Breast epithelium (tissue), 4 donors: ENCODE measurements at places on chromosomes 5 and 9. TPM values are rescaled to one million over a fixed set of nuclear protein-coding genes. Genes with fewer than 3 reads are reported as not detected.
A peak's percentile ranks its signal among the peaks of the same experiment; 100 is the strongest.

GRCh38 chr5:69209602-69210001 is 20.2 kb downstream of the CENPH start:
- DNase-seq = no peak
- no peaks in the 10 kb centered on the region for H3K4me1 ChIP-seq
- H3K4me3 ChIP-seq = no peak overlapping the region
- H3K27ac ChIP-seq = no peak overlapping the region

KCNIP1 gene
- total RNA-seq = 1.6 TPM

DNA sequence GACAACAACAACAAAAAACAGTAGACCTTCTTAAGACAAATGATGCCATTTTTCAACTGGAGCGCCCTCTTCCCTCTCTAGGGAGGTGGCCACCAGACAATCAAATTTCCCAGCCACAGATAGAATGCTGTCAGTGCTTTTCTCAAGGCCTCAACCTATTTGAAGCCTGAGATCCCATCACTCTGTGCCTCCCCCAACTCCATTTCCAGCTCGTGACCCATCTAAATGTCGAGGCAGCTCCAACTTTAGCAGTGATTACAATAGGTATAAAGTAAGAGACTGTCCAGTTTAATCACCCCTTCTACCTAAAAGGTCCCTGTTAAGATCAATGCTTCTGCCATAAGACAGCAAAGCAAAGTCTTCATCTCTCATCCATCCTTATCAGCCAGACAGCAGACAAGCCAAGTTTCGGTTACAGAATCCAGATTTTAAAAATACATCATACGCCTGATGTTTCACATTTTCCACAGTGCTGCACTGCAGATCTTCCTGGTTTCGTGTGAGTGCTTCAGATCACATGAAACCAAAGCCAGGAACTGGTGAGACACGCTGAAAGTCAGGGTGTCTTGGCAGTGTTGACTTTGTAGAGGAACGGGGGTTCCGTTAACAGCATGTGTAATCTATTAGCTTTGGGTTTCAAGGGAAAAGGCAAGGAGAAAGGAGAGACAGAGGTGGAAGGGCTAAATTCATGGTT is 447.8 kb downstream of the ENC1 start:
- no peaks in the 10 kb centered on the region for H3K27me3 ChIP-seq
- no peaks in the 10 kb centered on the region for H3K4me1 ChIP-seq
- H3K27ac ChIP-seq = peak overlapping the region; percentile 10
- no peak overlapping the region for H3K4me3 ChIP-seq

GMCL2 gene
- not detected for total RNA-seq

TAF11L5 gene
- total RNA-seq = not detected

- no peak overlapping the region for H3K27ac ChIP-seq
- no peaks in the 10 kb centered on the region for H3K4me1 ChIP-seq
- no peak overlapping the region for H3K4me3 ChIP-seq
- no peak for DNase-seq
- no peaks in the 10 kb centered on the region for H3K36me3 ChIP-seq
These were observed 31.5 kb upstream of the RGMB start for GRCh38 chr5:98741926-98742325.

- no peaks in the 10 kb centered on the region for H3K36me3 ChIP-seq
- no peak overlapping the region for H3K4me3 ChIP-seq
- H3K27me3 ChIP-seq = no peaks in the 10 kb centered on the region
- no peak overlapping the region for H3K27ac ChIP-seq
These were observed 168.9 kb upstream of the PUM3 start for GRCh38 chr9:3012842-3013241.
